ENCODE measurements at places on chromosomes 1 and 21. TPM values are rescaled to one million over a fixed set of nuclear protein-coding genes. Genes with fewer than 3 reads are reported as not detected.

The OLFML3 gene
- total RNA-seq = 0.13 TPM

The PLA2G2A gene
- not detected for total RNA-seq

The RNF186 gene
- not detected for total RNA-seq

The TTC24 gene
- total RNA-seq = not detected

The RNU1-4 gene
- 2,323 TPM for total RNA-seq

The LRP8 gene
- 6.7 TPM for total RNA-seq

Data from bronchial epithelial cell (primary cell).